ENCODE measurements at places on chromosomes 4 and X.

- H3K27ac ChIP-seq = no peak overlapping the region
- ATAC-seq = no peak
- H3K4me1 ChIP-seq = no peaks in the 10 kb centered on the region
- H3K27me3 ChIP-seq = no peaks in the 10 kb centered on the region
- no peak overlapping the region for H3K4me3 ChIP-seq
These were observed 54.6 kb upstream of the LHFPL1 start for GRCh38 chrX:112734290-112734689.

- H3K4me3 ChIP-seq = no peak overlapping the region
- H3K27ac ChIP-seq = no peak overlapping the region
- no peak for ATAC-seq
- H3K27me3 ChIP-seq = no peaks in the 10 kb centered on the region
These were observed 128.3 kb upstream of the MAOA start for GRCh38 chrX:43527801-43528200.

- H3K4me1 ChIP-seq = no peaks in the 10 kb centered on the region
- H3K36me3 ChIP-seq = no peaks in the 10 kb centered on the region
- H3K27me3 ChIP-seq = no peaks in the 10 kb centered on the region
- ATAC-seq = no peak
These were observed 73.5 kb downstream of the GPAT3 start for GRCh38 chr4:83609365-83609764.

DNA sequence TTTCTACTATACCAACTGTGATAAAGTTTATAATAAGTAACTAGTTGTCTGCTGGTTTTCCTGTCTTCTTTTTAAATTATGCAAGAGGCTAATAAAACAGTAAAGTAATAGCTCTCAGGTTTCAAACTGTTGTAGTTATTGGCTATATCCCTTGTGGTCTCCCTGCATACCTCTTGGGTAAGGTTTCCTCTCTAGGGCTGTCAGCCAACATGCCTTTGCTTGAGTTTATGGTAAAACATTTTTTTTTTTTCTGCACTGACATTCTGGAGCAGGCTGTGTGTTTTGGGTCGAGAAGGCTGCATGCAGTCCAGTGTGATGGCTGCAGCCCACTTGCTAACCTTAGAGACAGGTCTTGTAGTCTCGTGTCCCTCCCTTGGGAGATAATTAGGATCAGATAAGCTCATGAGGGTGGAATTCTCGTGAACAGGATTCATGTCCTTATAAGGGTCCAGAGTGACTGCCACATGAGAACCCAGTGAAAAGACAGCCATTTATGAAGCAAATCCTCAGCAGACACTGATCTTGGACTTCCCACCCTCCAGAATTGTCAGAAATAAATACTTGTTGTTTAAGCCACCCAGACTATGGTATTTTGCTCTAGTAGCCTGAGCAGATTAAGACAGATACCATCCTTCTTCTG is 831.2 kb downstream of the CCSER1 start:
- no peaks in the 10 kb centered on the region for H3K4me1 ChIP-seq
- no peaks in the 10 kb centered on the region for H3K36me3 ChIP-seq
- H3K27ac ChIP-seq = no peak overlapping the region
- H3K27me3 ChIP-seq = no peaks in the 10 kb centered on the region
- no peak for ATAC-seq

DNA sequence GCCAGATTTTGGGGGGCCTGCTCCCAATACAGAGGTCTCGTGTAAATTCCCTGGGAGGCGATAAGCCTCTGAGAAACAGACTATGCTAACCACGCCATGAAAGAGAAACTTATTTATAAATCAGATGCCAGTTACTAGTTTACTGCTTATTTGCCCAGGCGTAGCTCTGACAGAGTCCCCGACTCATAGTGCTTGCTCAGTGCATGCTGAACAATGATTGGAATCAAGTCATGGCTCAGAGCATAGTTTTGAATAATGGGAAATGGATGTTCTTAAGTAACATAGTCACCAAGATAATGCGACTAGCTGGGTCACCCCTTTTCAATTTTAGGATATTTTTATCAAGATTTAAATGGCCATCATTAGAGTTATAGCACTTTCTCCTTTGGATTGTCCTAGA is 39.9 kb downstream of the HTT start:
- H3K27ac ChIP-seq = peak overlapping the region; percentile 71
- no peak overlapping the region for H3K4me3 ChIP-seq
- H3K4me1 ChIP-seq = peaks cover 2% of the 10 kb centered on the region
- H3K36me3 ChIP-seq = no peaks in the 10 kb centered on the region
- ATAC-seq = no peak
- H3K27me3 ChIP-seq = no peaks in the 10 kb centered on the region

DNA sequence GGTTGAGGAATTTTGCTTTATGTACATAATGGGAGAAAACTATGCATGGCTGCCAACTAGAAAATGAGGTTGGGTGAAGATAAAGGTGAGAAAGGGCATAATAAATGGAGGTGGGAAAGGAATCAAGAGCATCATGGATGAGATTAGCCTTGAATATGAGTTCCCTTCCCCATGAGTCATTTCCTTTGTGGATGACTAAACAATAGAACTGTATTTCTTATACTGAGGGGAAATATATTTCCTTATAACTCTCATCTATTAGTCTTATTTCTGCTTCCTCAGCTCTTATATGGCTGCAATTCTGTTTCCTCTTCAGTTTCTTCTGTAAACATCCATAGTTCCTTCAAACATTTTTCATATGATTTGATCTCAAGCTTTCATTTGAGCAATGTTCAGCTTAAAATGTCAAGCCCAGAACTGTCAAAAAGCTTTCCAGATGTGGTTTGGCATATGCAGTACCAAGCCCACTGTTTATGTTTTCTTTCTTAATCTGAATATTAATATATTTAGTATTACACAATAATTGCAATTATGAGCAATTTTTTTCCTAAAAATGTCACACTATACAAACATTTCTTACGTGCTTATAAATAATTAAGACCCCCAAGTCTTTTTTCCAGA is 100.7 kb upstream of the GRPR start:
- ATAC-seq = no peak
- H3K27me3 ChIP-seq = no peaks in the 10 kb centered on the region
- no peak overlapping the region for H3K27ac ChIP-seq

- H3K4me3 ChIP-seq = no peak overlapping the region
- H3K36me3 ChIP-seq = no peaks in the 10 kb centered on the region
- peaks cover 19% of the 10 kb centered on the region for H3K4me1 ChIP-seq
- H3K27me3 ChIP-seq = no peaks in the 10 kb centered on the region
These were observed 74.3 kb downstream of the RGS12 start for GRCh38 chr4:3366893-3367775.

DNA sequence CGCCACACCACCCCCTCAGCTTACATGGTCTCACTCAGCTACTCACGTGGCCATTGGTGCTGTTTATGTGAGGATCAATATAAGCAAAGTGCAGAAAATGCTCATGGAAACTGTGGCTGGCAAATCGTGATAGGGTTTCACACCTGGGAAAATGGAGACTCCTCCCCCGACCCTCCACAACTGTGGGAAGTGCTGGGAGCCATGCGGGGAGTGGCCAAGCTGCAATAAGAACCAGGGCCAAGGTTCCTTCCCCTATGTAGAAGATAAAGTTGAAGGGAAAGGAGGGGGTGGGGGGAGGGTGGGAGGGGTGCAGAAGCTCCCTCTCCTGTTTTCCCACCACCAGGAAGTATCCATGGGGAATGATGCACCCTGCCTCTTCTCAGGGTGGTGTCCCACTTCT is 145.5 kb upstream of the MAMLD1 start:
- no peak overlapping the region for H3K4me3 ChIP-seq
- no peaks in the 10 kb centered on the region for H3K27me3 ChIP-seq
- ATAC-seq = no peak
- no peaks in the 10 kb centered on the region for H3K36me3 ChIP-seq

DNA sequence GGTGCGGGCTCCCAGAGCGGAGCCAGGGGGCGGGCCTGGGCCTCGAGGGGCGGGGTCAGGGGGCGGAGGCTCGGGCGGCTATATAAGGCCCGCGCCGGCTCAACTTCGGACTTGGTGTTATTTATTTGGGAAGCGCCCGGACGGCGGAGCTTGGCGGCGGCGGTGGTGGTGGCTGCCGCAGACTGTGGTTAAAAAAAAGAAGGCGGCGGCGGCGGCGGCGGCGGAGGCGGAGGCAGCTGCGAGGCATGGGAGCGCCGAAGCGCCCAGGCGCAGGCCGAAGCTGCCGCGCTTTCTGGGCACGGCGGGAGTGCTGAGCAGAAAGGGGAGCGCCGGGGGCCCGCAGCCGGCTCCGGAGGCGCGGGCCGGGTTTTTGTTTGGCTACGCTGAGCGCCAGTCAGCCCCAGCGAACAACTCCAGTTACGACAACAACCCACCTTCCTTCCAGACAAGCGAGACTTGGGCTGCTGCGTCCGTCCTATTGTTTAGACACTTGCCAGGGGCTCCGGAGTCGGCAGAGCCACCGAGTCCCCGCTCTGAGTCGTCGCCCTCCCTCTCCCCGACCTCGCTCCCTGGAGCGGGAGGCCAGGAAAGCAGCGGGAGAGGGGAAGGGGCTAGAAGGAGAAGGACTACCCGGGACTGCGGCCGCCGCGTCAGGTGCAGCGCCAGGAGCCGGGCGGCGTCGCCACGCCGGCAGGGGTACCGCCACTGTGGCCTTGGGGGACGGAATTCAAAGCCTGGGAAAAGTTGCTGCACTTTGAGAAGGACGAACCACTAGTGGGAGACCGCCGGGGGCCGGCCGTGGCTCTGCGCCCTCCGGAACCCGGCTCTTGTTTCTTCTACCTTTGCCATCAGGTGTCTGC is at the start of gene SLIT2:
Gene SLIT2, plus strand, starts transcription at position 110 of the 860 bp plus-strand sequence. CDS start 1,911 bp downstream, outside the sequence.
- peak within 1 kb of the TSS; percentile 75 for H3K4me3 ChIP-seq
- ATAC-seq = peak; percentile 91
- no peaks in the 10 kb centered on the region for H3K4me1 ChIP-seq
- H3K27me3 ChIP-seq = peaks cover 8% of the 10 kb centered on the region

DNA sequence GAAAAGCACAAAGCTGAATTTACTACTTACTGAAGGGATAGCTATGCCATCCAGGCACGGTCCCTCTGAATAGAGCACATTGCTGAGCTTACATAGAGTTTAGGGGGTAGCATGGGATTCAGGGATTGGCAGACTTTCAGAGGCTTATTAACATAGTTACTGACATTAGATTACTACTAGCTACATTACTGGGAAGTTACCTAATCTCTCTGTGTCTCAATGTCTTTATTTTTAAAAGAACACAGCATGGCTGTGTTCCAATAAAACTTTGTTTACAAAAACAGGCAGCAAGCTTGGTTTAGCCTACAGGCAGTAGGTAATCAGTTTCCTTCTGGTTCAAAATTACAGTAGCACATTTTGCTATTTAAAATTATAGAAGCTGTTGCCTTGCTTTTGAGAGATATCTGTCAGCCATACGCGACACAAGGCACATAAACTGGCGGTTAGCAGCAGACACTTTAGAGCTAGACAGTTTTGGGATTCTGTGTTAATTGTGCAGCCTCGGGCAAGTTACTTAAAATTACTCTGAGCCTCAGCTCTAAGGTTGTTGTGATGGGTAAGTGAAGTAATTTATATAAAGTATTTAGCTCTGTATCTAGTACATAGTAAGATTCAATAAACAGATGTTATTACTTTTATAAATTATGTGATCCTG is 6.9 kb downstream of the KLHL8 start:
- H3K27me3 ChIP-seq = no peaks in the 10 kb centered on the region
- peak; percentile 48 for ATAC-seq
- H3K36me3 ChIP-seq = no peaks in the 10 kb centered on the region
- peaks cover 26% of the 10 kb centered on the region for H3K4me1 ChIP-seq

DNA sequence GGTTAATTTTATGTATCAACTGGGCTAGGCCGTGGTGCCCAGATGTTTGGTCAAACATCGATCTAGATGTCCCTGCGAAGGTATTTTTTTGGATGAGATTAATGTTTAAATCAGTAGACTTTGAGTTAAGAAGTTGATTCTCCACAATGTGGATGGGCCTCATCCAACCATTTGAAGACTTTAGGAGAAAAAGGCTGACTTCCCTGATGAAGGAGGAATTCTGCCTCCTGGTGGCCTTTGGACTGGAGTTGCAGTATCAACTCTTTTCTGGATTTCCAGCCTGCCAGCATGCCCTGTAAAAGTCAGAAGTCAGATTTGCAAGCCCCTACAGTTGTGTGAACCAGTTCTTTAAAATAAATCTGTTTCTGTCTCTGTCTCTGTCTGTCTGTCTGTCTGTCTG is 91.4 kb downstream of the STK32B start:
- ATAC-seq = no peak
- H3K27ac ChIP-seq = no peak overlapping the region
- H3K4me1 ChIP-seq = no peaks in the 10 kb centered on the region

DNA sequence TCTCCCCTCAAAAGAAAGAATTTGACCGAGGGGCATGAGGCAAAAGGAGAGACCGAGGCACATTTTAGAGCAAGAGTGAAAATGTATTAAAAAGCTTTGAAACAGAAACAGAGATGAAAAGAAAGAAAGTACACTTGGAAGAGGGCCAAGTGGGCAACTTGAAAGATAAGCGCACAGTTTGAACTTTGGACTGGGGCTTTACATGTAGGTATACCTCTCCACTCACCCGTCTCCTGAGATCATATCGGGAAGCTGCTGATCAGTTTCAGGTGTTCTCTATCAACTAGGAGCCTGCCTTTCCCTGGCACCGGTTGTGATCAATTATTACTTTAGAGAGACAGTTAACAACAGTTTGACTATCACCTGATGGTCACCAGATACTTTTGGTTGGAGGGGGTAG is 2666.5 kb downstream of the ARAP2 start:
- ATAC-seq = no peak
- no peak overlapping the region for H3K27ac ChIP-seq
- H3K4me1 ChIP-seq = no peaks in the 10 kb centered on the region
- H3K4me3 ChIP-seq = no peak overlapping the region
- H3K36me3 ChIP-seq = no peaks in the 10 kb centered on the region

DNA sequence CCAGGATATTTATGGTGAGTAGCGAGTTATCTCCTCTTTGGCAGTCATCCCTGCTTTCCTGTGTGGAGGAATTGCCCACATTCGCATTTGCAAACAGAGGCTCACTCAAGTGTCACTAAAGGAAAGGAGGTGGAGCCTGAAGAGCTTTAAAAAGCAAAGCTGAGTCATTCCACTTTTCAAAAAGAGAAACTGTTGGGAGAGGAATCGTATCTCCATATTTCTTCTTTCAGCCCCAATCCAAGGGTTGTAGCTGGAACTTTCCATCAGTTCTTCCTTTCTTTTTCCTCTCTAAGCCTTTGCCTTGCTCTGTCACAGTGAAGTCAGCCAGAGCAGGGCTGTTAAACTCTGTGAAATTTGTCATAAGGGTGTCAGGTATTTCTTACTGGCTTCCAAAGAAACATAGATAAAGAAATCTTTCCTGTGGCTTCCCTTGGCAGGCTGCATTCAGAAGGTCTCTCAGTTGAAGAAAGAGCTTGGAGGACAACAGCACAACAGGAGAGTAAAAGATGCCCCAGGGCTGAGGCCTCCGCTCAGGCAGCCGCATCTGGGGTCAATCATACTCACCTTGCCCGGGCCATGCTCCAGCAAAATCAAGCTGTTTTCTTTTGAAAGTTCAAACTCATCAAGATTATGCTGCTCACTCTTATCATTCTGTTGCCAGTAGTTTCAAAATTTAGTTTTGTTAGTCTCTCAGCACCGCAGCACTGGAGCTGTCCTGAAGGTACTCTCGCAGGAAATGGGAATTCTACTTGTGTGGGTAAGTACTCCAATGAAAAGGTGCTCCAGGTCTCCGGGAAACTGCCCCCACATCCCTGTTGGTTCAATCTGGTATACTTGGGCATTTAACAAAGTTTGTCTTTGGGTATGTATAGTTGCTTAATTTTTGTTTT is at the start of gene EGF:
Gene EGF, plus strand, starts transcription at position 178 of the 890 bp plus-strand sequence. Its CDS starts 453 bp downstream, at position 631.
- no peak for ATAC-seq
- H3K27me3 ChIP-seq = no peaks in the 10 kb centered on the region
- H3K4me1 ChIP-seq = no peaks in the 10 kb centered on the region
- no peaks in the 10 kb centered on the region for H3K36me3 ChIP-seq
- H3K27ac ChIP-seq = peak within 1 kb of the TSS; percentile 21
- H3K4me3 ChIP-seq = peak within 1 kb of the TSS; percentile 12

Measured in gastroesophageal sphincter (tissue), 4 donors.